Stimulated activated CD8-positive, alpha-beta memory T cell treated with anti-CD3 and anti-CD28 coated beads, Interleukin-2, amount 100 ng/mL, for 48 hours (primary cell): ENCODE measurements at places on chromosomes 12 and 14.

DNA sequence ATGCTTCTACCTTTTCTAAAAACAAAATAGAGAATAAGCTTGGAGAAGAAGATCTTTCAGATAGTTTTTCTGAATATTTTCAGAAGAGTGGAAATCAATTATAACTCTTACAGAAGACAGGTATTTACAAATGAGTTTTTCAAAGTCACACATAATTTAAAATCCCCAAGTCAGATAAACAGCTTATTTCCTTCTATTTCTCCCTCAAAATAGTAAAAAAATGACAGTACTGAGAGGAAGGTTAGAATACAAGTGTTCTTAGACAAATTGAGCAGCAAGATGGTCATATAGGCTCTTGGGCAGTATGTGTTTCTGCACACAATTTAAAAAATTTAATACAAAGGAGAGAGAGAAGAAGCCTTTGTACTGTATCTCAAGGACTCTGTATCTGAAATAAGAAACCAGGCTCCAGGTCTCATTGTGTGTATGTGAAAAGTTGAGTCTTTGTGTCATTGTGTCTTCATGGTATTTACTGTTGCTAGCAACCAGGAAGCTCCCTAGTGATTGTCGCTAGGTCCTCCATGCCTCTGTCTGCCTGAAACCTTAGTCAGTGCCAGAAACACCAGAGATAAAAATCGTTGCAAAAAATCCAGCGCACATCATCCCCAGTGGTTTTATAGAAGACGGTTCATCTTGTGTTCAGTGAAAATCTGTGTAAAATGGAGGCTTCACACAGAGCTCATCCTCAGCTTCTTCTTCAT, 12.9 kb upstream of the TUBA1A start:
- DNase-seq: no peak

DNA sequence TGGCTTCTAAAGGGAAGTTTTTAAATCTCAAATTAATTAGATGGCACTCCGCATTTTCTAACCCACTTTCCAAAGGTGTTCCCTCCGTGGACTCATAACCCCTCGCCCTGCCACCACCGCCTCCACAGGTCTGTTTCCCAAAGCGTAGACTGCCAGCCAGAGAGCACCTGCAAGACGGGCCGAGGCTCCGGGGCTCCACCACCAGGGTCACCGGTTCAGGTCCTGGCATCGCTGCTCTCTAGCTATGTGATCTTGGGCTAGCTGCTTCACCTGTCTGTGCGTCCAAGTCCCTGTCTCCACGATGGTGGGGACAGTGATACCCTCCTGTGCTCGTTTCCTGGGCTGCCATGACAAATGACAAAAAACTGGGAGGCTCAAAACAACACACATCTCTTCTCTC, 11.5 kb downstream of the RIMBP2 start:
- no peak for DNase-seq

- no peak for DNase-seq
Observed at GRCh38 chr12:110335481-110336045, 54.5 kb downstream of the ATP2A2 start.

DNA sequence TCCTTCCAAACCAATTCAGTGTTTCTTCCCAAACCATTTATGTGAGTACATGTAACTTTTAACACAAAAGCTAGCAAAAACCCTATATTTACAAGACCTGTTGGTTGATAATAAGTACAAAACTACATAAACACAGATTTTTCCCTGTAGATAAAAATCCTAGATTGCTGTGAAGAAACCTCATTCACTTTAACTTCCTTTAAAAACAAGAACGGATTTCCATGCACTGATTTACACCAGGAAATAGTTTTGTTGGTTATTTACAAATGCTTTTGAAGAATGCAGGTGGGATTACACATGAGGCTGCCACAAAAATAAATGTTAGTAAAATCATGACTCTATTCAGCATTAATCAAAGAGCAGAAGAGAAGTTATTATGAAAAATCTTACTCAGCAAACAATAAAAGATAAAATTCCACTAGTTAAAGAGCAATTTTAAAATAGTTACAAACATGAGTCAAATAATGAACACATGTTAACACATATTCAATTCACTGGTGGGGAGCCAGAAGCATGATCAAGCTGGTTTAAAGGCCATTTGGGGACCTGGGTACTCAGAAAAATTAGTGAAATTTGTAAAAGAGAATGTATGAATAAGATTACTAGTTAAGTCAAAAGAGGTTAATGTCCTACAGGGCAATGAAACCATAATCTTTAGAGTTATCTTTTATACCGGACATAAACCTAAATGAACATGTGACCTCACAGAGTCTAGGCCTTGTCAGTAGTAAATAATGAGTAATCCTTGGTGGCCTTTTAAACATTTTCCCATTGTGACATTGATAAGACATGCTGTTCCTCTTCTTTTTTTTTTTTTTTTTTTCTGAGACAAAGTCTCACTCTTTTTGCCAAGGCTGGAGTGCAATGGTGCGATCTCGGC, 79.9 kb downstream of the PHLDA1 start:
- DNase-seq: no peak

GRCh38 chr12:87198181-87198580, 831.0 kb downstream of the C12orf50 start:
- no peak for DNase-seq

DNA sequence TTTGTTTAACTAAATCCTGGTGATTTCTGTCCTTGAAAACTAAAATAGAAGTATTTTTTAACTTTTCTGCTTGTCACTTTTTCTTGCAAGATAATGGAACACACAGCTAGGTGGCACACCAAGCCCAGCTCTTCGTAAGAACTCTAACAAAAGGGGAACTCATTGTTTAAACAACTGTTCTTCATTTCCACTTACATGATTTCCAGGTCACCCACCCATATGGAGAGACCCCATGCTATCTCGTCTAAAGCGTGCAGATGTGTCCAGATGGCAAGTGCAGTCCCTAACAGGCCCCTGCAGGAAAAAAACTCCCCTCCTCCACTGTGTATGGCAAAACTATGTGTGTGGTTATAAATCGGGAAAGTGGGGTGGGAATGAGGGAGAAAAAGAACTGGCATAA, 43.3 kb upstream of the NT5DC3 start:
- DNase-seq: no peak

DNA sequence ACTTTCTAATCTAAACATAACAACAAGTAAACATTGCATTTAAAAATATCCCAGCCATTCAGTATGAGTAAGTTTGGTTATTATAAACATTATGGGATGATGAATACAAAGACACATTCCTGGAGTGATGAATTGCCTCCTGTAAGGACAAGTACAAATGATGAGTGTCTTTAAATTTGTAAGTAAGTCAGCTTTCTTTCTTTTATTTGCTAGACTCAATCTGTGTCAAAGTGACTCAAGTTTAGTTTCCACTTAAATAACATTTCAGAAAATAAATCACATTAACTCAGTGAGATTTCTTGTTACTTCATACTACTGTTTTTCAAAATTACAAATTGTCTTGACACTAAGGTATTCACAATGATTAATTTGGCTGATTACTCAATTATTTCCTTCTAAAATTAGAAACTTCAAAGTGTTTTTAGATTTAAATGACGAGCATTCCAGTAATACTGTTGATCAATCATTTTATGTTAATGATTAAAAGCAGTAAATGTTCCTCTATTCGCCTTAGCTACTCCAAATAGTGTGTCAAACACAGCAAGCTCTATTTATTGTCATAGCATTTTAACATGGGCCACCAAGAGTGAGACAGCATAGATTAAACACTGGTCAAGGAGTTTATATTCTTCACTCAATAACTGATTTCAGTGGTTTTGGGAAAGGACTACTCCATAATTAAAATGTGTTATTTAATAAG, 658.0 kb upstream of the MDGA2 start:
- no peak for DNase-seq

- no peak for DNase-seq
Observed at GRCh38 chr14:72129291-72129690, 197.1 kb downstream of the RGS6 start.

GRCh38 chr14:36524220-36524837, 4.3 kb upstream of the NKX2-1 start:
- DNase-seq: no peak

- no peak for DNase-seq
Observed at GRCh38 chr12:81340910-81341309, 263.0 kb downstream of the ACSS3 start.

GRCh38 chr14:64542836-64543201, 2.3 kb downstream of the HSPA2 start:
- DNase-seq: no peak

GRCh38 chr14:105491366-105491973, 424 bp downstream of the TEDC1 start:
- DNase-seq: peak; percentile 92

GRCh38 chr14:99875421-99875820, 82.2 kb downstream of the EML1 start:
- no peak for DNase-seq

DNA sequence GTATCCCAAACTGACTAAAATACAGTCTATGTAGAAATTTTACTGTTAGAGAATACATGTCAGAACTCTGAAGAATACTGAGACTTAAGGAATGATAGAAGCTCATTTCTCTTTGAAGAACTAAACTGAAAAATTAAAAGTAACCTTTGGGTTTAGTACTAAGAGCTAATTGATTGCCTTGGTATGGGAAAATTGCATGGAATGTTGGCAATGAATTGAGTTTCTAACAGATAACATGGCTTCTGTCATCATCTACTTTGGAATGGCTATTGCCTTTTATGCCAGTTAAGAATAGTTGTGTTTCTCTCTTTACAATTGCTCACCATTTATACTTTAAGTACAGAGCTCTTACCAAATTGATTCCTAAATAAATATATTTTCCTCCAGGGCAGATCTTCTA, 308.8 kb upstream of the SYT1 start:
- no peak for DNase-seq

- DNase-seq: peak; percentile 22
Observed at GRCh38 chr14:64755781-64756221, 51.6 kb downstream of the PLEKHG3 start.

DNA sequence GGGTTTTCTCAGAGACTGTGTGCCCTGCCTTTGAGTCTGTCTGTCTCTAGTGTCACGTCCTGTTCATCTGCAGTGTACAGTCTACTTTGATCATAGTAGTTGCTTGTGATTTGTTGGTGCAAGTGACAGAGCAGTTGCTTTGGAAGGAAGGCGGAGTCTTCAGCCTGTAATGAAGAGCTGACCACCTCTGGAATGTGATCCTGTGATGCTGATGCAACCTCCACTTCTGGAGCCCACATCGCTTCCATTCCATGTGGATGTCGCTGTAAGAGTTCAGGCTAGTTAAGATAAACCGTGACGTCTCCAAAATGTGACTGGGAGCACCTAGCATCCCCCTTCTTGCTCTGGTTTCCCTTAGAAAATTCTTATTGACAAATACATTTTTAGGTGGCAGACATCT, 51.8 kb downstream of the PELI2 start:
- no peak for DNase-seq

DNA sequence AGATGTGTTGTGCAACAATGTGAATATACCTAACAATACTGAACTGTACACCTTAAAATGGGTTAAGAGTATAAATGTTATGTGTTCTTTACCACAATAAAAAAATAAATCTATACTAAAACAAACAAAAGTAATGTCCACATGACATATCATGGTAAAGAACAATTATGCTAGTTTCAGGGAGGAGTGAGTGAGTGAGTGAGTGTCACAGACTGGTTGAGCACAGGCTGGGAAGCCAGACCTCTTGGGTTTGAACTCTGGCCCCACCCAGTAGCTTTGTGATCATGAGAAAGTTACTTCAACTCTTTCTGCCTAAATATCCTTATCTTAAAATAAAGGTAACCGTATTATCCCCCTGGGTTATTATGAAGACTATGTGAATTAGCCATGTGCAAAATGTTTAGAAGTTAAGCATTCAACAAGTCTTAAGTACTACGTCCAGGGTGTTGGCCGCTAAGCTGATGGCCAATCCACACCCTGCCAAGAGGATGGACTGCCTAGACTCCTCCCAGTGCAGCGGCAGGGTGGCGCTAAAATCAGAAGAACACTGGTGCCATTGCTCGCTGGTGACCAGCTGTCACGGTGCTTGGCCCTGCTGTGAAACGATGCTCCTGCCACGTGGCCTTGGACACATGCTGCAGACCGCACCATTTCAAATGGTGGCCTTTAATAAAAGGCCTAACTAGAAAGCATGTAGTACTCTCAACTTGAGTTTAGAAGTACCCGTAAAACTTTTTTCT, 7.3 kb downstream of the SLC2A13 start:
- DNase-seq: no peak
